ENCODE measurements at places on chromosomes 4 and X.

GRCh38 chr4:128861856-128862518, 52.5 kb downstream of the JADE1 start:
- no peak for DNase-seq

- DNase-seq, result no peak
These were observed 34.1 kb upstream of the SPON2 start for GRCh38 chr4:1206299-1207156.

DNA sequence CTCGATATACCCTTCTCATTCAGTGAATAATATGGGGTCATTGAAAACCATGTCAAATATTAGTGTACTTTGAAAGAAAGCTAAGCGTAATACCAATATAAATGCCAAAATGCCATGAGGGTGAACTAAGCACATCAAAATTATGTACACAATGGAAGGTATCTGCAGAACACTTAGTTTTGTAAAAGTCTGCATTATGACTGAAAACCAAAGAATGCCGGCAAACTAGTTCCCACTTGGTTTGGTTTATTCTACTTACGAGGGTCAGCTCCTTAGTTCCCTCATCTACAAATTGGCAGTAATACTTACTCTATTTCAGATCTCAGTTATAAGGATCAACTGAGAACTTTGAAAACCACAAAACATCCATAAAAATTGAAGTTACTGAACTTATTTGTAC, 27.3 kb downstream of the RPS6KA6 start:
- DNase-seq, result no peak

DNA sequence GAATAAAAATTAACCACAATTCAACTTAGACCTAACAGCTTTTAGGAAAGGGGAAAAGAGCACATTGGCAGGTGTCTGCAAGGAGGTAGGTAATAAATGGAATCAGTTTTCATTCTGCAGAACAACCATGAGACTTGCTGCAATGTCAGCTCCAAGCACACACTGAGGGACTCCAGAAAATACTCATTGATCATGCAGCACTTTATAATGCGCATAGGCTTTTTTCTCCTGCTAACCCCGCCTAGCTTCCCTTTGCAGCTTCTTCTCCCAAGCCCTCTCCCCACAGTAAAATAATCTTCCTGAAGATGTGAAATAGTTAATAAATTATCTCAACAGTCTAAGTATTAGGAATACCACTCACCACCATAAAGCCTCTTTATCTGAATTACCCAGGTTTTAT, 36.9 kb downstream of the ANKRD17 start:
- DNase-seq, result no peak

DNA sequence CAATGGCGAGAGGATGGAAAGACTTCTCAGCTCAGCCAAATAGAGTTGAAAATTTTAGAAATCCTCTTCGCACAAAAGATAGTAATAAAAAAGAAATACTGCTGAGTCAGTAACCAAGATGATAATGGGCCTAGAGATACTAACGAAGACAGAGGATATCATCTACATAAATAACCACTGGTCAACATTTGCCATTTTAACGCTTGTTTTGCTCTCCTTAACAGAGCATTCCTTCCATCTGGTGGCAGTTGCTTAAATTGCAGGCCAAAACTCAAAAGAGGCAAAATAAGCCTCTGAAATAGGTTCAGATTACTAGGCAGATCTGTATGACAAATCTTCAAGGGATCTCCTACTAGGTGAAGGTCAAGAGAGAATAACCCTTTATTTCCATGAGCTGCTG, 51.7 kb upstream of the MCF2 start:
- no peak for DNase-seq

GRCh38 chr4:38424151-38424871, 239.7 kb upstream of the KLF3 start:
- DNase-seq, result no peak

DNA sequence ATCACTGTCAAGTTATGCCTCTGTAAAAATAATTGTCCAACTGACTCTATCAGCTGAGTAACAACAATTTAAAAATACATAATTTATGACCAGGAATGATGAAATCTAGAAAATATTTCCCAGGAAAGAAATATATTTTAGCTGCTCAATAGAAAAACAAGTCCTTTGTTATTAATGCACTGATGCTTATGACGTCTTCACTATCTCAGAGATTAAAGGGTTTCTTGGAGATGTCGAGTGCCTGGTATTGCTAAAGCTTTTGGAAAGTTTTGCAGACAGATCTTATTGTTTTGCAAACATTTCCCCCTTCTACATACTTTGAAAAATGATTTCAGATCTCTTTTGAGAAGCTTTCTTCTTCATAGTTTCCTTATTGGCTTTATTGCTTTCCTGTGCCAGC, 154.6 kb upstream of the RPS6KA3 start:
- no peak for DNase-seq

GRCh38 chr4:134364928-134365327, 163.3 kb upstream of the PABPC4L start:
- no peak for DNase-seq

DNA sequence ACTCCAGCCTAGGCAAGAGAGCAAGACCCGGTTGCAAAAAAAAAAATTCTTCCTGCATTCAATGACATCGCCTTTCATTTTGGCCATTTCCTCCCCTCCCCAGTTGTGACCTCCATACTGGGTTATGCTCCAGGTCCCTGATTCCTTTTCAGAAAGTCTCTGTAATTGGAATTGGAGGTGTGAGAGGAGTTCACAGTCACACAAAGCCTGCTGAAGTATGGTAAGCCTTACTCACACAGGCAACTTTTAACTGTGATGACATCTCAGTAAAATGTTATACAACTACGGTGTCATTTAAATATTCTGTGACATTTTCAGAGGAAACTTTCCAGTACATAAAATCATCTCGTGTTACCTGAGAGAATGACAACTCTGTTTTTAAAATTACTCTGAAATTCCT, 73.6 kb downstream of the CEP44 start:
- no peak for DNase-seq

GRCh38 chrX:21126661-21127060, 247.6 kb upstream of the CNKSR2 start:
- no peak for DNase-seq

GRCh38 chr4:128475597-128475996, 188.0 kb upstream of the PGRMC2 start:
- DNase-seq, result no peak

DNA sequence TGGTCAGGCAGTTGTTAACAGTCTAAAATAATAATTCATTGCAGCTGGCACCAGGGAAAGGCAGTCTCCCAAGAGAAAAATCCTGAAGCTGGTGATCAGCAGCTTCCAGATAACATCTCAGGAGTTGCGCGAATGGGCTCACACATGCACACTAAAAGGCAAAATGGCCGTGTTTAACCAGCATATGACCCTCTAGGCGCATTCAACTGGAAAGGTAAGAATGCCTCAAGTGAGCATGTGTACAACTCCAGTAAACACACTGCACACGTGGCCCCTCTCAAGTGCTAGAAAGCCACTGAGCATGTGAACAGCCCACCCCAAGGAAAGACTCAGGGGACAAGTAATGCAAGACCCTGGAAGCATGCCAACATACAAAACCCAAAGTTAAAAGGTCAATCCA, 33.1 kb downstream of the STPG2 start:
- DNase-seq, result no peak

DNA sequence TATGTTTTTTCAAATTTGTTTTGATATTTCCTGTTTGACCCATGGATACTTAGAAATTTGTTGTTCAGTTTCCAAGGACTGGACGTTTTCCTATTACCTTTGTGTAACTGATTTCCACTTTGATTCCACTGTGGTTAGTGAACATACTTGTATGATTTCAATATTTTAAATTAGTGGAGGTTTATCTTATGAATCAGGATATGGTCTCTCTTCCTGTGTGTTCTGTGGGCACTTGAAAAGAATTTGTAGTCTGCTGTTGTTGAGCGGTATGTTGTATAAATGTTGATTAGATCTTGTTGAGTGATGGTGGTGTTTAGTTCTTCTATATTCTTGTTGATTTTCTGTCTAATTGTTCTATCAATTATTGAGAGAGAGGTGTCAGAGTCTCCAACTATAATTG, 21.2 kb upstream of the LAMTOR3 start:
- no peak for DNase-seq

GRCh38 chr4:22814906-22815305, 122.2 kb downstream of the GBA3 start:
- no peak for DNase-seq

DNA sequence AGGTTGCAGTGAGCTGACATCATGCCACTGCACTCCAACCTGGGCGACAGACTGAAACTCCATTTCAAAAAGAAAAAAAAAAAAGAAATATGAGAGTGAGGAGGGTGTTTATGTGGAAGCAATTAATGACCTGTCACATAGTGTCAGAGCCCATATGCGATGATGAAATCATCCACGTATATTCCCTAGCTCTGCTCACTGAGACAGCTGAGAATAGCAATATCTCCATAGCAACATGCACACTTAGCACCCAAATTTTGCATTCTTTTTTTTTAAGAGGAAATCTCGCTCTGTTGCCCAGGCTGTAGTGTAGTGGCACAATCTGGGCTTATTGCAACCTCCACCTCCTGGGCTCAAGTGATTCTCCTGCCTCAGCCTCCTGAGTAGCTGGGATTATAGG, 31.5 kb upstream of the OPHN1 start:
- DNase-seq, result no peak

- no peak for DNase-seq
These were observed 440.4 kb downstream of the SPRY1 start for GRCh38 chr4:123836851-123837595.

- no peak for DNase-seq
These were observed 44.7 kb upstream of the UGT2B7 start for GRCh38 chr4:69051576-69051943.

DNA sequence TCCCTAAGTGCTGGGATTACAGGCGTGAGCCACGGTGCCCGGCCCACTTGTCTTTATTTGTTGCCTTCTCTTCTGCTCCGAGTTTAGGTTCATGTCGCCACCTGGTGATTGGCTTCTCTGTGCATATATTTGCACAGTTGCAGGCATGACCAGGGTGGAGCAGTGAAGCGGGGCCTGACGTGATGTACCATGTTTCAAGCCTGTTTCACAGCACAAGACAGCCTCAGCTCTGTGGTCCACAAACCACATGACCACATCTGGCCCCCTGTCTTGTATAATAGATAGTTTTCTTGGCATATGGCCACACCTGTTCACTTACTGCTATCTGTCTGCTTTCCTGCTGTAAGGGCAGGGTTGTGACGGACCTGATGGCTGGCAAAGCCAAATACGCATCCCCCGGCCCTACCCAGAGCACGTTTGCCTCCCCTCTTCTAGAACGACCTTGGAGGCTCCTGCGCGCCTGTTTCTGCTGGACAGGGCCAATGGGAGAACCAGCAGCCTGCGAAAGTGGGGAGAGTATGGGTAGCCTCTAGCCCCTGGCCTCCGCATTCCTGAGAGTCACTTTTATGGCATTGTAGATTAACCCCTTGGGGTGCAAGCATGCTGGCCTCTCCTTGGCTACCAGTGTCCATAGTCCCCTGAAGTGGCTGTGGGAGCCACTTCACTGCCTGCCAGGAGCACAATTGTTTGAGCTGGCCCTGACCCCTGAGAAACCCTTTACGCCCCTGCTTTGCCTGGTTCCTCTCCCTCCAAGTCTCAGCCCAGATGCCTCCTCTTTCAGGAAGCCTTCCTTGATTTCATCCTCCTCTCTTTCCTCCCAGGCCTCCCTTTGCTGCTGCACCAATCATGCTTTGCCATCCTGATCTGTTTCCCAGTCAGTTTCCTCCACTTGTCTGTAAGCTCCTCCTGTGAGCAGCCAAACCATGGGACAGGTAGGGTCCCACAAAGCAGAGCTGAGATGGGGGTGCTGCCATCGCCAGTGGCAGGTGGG, 6.0 kb upstream of the SH3TC1 start:
- DNase-seq, result peak; percentile 33

GRCh38 chr4:142817442-142817841, 28.7 kb downstream of the INPP4B start:
- DNase-seq, result peak; percentile 56

- DNase-seq, result no peak
These were observed 61.7 kb upstream of the C4orf50 start for GRCh38 chr4:6079965-6080364.

DNA sequence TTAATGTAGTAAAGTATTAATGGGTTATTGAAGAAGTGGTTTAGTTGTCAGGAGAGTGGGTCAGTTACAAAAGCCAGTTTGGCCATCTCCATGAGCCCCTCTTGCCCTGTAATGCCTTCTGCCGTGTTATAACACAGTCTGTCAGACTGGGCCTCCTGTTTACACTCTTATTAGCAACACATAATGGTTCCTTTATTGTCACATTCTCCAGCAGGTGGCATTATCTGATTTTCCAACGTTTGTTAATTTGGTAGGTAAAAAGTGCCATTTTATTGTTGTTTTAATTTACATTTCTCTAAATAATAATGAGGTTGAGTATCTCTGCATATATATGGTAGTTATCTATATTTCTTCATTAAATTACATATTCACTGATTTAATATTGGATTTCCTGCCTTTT, 560.8 kb downstream of the FGF13 start:
- no peak for DNase-seq

DNA sequence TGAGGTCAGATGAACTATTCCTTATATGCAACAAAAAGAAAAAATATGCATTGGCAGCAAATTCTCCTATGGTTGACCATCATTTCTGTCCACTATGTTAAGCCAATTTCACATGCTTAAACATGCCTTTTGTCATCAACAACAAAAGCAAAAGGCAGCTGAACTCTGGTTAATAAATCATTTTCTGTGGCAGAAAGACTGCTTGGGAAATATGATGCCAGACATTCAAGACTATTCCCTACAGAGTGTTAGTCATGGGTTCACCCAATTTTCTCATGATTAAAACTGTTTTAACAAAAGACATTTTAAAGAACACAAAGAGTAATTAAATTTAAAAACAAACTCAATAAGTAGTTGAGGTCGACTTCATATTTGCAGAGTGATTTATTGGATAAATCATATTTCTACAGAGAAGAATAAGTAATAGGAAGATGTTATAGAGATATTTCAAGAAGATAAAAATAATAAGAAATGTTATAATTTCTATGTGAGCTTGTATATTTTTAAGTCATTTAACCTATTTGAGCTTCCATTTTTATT, 890.6 kb downstream of the STPG2 start:
- DNase-seq, result peak; percentile 2

DNA sequence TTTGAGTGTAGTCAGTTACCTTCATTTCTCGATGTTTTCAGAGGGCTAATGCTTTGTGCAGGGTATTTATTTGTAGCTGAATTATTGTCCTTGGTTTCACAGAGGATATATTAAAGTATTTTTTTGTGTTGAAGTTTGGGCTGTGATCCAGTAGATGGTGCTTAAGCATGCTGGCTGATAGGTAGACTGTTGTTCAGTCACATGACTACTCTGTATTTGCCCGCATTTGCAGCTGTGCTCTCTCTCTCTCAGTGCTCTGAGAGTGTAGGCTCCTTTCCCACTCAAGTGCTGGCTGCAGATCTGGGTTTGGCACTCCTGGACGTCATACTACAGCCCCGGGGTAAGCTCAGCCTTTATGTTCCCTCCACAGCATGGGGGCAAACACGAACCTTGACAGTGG, 21.7 kb downstream of the RAB40AL start:
- DNase-seq, result no peak

- no peak for DNase-seq
These were observed 1479.5 kb downstream of the PCDH7 start for GRCh38 chr4:32199639-32200038.

- peak; percentile 5 for DNase-seq
These were observed 63.6 kb downstream of the SLC7A11 start for GRCh38 chr4:138178566-138178965.
